ENCODE measurements at places on chromosomes 12 and 14.

DNA sequence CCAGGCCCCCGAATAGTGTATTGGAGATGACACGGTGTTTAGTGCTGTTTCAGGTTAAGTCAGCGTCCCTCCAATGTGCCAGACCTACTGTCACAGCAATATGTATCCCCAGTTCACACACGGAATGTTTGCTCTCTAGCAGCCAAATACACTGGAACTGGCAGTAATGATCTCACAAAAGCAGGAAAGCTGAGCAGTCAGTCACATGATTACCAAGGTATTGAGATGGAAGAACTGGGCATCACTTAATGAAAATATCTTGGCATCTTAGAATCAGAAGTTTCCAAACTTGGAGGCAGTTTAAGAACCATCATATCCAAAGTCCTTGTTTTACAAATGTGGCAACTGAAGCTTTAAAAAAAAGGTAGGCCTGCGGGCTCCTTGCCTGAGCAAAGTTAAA lies 23.3 kb downstream of the NINJ2 start:
- no peak for DNase-seq

DNA sequence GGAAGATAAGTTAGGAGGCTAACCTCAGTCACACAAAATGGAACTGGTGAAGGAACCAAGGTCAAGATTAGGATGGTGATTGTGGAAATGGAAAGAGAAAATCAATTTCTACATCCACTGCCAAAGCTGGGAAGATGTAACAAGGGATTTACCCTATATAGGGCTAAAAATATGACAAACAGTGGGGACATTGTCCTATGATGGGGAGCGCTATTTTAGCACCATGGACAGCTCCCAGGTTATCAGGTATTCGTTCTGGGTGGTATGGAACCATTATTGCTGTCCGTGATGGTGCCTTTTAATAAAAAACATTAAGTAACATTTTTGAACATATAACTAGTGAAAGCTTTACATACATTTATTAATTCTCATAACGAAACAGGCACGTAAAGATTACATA lies 124.0 kb downstream of the NDUFA12 start:
- DNase-seq: no peak

- DNase-seq: no peak
These were observed 48.1 kb upstream of the RIN3 start for GRCh38 chr14:92465353-92466055.

DNA sequence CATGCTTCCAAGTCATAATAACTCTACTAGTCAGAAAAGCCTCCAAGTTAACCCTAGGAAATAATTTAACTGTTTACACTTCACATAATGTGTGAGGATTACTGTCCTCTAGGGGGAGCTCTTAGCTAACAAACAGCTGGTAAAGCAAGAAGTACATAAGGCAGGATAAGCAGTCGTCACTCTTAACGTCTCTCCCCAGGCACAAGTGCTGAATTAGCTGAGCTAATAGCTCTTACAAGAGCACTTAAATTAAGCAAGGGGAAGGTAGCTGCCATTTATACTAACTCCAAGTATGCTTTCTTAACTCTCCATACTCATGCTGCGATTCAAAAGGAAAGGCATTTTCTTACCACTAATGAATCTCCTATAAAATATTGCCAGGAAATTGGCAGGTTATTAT lies 79.3 kb upstream of the TSPAN11 start:
- DNase-seq: peak; percentile 74

- peak; percentile 40 for DNase-seq
These were observed 17.7 kb downstream of the CLEC2D start for GRCh38 chr12:9687228-9687627.

- no peak for DNase-seq
These were observed 49.4 kb upstream of the RERG start for GRCh38 chr12:15270591-15270990.

DNA sequence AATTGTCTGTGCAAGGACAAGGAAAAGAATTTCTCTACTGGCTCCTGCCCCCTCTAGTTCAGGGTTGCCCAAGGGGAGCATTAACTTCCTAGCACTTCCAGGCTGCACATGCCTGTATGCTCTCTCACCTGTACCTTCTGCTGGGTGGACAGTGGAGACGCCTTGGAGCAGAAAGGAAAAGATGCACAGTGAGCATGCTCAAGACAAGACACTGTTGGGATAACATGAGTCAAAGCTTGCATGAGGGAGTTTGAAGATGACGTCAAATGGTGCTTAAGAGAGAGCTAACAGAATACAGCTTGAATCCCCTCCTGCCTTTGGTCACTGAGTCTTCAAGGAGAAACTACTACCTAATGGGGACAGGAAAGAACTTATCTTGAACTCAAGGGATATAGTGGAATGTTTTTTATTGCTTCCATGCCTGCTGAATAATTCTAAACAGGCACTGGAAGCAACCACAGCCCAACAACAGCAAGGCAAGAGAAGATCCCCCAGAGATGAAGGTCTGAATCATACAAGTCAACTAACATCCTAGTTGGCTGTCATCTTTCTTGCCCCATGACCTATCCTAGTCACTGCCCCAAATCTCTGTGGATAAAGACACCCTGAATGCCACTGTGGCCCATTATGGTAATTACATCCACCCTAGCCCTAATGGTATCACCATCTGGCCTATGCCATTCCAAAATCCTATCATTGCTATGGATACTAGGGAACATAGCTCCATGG lies 23.5 kb downstream of the RPS6KA5 start:
- DNase-seq: no peak

DNA sequence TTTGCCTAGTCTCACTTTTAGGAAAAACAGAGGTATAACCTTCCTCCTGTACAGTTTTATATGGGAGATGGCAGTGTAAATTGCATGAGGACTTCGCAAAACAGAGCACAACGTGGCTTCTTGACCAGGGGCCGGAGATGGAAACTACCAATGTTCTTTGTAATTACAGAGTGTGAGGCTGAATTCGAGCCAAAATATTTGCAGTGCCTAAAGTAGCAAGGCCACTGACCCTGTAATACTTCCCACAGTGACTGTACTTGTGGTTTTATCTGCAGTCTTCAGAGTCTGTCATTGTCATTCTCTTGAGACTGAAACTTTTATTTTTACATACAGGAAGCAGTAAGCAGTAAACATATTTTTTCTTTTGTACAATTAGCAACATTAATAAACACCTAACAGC lies 98.9 kb downstream of the RERG start:
- DNase-seq: no peak

GRCh38 chr14:61720294-61720661 lies 25.0 kb downstream of the HIF1A start:
- DNase-seq: no peak

- no peak for DNase-seq
These were observed 28.0 kb downstream of the ATG14 start for GRCh38 chr14:55383541-55384140.

- no peak for DNase-seq
These were observed 214.1 kb downstream of the ANO2 start for GRCh38 chr12:5730962-5731361.

DNA sequence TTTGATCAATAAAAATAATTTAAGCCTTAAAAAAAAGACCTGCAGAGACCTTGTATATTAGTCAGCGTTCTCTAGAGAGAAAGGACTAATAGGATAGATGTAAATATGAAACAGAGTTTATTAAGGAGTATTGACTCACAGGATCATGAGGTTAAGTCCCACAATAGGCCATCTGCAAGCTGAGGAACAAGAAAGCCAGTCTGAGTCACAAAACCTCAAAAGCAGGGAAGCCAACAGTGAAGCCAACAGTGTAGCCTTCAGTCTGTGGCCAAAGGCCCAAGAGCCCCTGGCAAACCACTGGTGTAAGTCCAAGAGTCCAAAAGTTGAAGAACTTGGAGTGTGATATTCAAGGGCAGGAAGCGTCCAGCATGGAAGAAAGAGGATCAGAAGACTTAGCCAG lies 66.3 kb downstream of the TBX5 start:
- no peak for DNase-seq

DNA sequence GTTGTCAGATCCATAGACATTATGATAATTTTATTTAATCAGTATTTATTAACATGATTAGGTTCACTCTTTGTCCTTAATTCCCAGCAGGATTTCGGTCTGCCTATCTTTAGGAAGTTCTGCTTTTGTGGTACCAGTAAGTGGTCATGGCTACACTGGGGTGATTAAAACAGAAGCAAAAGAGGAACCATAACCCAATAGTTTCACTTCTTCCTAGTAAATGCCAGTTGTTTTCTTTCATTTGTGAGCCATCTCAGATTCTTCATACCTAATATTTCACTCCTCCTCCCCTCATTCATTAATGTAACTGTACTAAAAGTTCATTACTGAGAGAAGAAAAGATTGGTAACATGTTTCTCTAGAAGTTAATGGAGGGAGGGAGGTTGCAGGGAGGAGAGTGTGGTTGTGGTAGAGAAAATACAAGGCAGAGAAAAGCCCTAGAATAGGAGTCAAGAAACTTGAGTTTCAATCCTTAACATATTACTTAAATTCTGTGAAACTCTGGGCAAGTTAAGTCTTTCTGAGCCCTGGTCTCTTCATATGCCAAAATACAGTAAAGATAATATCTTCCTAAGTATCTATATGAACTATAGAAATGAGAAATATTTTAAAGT lies 101.2 kb downstream of the PEBP1 start:
- peak; percentile 2 for DNase-seq

DNA sequence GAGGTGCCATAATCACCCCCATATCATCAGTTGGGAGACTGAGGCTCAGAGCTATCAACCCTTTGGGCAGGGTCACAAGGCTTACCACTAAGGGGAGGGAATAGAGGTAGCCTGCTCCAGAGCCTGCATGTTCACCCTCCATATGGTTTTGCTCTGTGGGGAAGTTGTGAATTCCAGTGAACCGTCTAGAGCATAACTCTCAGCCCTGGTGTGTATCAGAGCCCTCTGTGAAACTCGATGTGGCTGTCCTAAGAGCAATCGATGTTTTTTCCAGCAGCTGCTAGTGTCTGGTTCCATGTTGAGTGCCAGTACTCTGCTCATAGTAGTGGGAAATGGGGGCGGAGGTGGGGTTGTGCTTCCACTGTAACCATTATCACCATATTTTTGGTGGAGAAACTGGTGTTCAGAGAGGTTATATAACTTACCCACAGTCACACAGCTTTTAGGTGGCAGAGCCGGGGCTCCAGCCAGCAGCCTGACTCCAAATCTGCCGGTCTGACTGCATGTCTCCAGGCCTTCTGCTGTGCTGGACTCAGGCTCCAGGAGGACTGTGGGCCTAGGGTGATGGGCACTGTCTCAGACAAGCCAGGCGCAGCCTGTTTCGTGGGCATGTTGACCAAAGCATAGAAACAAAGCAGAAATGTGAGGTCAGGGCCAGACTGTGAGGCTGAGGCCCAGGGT lies 104.2 kb downstream of the ADCK1 start:
- DNase-seq: no peak

DNA sequence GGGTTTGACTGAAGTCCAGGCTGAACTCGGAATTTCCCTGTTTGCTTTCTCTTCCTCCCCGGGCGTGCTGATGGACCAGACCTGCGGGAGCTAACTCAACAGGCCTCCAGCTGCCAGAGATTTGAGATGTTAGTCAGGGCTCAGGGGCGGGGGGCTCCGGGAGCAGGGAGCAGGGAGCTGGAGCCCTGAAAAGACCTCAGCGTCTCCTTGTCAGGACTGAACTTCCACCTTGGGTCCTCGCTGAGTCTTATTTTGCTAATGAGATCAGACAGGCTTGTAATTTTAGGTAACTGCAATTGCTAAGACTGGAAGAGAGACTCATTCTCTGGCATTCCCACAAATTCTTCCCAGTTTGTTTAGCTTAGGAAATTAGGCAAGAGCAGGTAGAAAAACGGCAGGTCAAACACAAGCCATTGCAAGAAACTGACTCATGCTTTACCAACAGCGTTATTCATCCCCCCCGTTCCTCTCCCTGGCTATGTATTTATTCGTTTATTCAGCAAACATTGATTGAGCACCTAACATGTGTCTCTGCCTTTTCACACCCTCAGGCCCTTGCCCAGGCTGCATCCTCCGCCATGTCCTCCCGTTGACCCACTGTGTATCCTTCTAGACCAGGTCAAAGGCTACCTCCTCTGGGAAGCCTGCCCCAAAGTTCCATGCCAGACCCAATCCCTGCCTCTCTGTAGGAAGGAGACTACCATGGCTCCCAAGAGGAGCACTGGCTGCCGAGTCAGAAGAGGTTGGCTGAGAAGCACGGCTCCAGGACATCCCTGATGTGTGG lies 80.4 kb upstream of the DIO3 start:
- DNase-seq: no peak

DNA sequence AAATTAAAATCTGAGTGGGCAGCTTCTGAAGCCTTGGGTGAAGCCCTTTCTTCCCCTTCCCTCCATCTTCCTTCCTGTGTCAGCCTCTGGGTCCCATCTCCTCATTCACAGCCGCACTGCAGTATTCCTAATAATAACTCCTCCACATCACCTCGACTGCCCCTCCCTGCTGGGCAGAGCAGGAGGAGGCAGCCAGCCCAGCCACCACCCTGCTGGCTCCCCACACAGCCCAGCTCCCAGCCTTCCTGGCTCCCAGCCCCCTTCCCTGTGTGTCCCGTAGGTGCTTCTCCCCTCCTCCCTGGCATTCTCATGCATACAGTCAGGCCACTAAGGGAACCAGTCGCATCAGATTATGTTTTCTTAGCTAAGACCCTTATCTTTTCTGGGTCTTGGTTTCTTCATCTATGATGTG lies 3.7 kb downstream of the IFFO1 start:
- DNase-seq: no peak

GRCh38 chr14:96316087-96316486 lies 47.1 kb downstream of the ATG2B start:
- no peak for DNase-seq

- no peak for DNase-seq
These were observed 291.7 kb downstream of the C12orf75 start for GRCh38 chr12:105622220-105622619.

DNA sequence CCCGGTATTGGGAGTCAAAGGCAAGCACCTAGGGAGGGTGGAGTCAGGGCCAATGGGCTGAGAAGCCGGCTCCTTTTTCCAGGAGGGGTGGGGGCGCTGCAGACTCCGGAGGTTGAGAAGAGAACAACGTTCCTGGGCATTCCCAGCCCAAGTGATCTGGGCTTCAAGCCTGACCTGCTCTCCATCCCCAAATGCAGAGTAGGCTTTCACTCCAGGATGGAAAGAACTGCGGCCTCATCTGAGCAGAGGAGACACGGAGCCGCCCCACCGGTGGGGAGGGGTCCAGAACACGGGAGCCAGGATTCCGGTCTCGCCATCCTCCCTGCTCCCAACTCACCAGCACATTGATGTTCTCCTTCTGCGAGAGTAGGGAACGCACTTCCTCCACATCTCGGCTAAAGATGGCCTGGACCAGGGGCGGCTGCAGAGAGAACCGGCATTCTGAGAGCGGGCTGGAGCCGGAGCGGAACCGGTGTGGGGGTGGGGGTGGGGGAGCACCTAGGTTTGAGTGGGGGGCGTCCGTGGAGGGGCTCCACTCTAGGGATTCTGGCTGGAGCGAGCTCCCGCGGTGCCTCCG lies 605 bp downstream of the ANKRD52 start:
- no peak for DNase-seq

GRCh38 chr14:54713379-54713778 lies 146.5 kb downstream of the SAMD4A start:
- no peak for DNase-seq

- no peak for DNase-seq
These were observed 51.2 kb downstream of the DRAM1 start for GRCh38 chr12:101928556-101928955.

DNA sequence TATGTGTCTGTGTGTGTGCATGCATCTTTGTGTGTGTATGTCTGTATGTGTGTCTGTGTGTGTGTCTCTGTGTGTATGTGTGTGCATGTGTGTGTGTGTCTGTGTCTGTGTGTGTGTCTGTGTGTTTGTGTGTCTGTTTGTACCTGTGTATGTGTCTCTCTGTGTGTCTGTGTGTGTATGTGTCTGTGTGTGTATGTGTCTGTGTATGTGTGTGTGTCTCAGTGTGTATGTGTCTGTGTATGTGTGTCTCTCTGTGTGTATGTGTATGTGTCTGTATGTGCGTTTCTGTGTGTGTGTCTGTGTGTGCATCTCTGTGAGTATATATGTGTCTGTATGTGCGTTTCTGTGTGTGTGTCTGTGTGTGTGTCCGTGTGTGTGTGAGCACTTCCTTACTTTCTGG lies 39.6 kb upstream of the SMOC1 start:
- no peak for DNase-seq
